ENCODE measurements at places on chromosomes 5 and 9.

DNA sequence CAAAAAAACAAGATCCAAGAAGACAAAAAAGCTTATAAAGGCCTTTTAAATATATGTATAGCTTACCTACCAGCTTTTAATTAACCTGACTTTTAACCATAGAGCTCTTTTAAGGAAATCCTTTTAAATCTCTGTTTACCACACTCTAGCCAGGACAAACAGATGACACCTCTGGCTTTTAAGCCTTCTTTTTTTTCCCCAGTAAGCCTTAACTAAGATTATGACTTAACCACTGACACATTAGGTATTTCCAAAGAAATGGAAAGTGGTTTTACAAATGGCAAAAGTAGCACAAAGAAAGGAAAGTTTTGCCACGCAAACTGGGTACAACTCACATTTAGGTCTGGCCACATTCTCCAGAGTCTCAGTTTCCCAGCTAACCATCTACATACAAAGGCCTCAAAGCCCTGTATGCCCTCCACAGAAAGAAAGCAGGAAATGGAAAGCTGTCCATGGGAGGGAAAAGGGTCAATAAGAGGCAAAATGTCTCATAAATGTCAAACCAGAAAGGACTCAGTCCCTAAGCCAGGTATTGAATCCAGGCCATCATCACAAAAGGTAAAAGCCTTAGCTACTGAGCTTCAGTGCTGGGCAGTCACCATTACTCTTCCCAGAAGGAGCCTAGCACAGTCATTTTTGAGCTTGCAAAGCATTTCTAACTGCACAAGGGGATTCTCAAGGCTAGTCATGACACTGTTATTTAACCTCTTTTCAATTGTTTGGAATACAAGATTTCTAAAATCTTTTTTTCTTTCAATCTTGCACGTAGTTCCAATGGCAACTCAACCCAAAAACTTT is 19.7 kb downstream of the TMEM161B start:
- DNase-seq, result no peak

DNA sequence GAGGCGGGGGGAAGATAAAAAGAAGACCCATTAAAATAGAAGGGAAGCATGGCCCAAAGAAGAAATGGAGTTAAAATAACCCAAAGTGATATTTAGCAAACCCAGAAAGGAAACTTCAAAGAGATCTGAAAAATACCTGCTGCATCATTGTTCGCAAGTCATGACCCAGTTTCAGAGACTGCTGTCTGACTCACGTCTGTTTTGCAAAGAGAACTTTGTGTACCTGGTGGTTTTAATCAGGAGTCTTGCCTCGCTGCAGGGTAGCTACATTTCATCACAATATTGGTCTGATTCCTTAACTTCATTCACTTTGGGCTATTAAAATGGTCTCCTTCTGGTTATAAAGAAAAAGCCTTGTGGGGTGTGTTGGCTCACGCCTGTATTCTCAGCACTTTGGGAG is 461.1 kb upstream of the DAP start:
- DNase-seq, result no peak

DNA sequence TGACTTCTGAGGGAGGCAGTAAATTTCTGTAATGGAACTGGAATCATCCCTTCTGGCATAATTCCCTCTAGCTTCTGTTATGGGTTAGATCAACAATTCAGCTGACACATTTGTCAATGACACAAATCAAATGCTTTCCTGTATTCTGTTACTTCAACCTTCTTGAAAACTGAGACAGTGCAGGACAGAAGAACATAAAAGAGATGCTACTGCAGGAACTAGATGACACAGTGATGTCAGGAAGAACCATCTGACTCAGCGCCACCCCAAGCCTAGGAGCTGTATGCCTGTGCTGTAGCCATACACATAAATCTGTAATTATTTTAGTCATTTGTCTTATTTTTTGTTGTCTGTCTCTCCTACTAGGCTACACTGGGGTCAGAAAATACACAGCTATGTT is 18.2 kb upstream of the CEP120 start:
- DNase-seq, result no peak

DNA sequence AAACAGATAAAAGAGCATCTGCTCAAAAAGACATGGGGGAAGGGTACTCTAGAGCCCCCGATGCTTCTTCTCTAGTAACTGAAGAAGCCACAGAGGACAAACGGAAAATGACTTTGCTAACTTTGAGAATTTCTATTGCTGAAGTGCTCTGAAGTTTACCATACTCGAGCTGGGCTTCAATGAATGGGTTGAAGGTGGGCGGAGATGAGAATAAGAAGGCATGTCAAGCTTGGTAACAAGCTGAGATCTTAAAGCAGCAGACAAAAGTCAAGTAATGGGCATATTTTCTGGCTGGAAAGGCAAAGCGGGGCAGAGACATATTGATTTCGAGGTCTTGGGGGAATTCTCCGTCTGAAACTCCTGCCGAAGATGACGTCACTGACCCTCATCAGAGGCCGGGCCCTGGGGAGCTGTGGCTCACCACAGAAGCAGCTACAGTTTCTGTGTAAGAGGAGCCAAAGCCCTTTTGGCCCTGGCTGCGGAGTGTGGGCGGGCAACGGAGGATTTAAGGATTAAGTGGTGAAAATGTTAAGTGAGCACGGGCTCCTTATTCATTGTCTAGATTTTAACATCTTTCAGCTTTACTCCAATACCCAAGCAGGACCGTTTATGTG is 115.8 kb upstream of the SLIT3 start:
- peak; percentile 26 for DNase-seq

DNA sequence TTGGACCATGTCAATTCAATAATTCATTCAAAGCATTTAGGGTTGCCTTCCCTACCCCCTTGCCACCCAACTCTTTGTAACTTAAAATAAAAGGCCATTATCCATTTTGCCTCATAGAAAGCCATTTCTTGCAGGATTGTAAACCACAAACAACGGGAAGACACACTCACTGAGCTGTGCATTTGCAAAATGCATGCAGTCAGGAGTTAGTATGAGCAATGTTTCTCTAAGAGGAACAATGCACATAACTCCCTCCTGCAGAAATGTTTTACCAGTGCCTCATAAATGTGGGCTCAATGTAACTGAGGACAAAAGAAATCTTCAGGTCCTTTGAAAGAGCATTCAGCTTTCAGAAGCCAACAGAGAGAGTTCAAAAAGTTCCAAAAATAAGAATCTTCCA is 98.5 kb upstream of the ABCA1 start:
- DNase-seq, result no peak

GRCh38 chr5:160793530-160793899 is 58.5 kb downstream of the ATP10B start:
- no peak for DNase-seq

DNA sequence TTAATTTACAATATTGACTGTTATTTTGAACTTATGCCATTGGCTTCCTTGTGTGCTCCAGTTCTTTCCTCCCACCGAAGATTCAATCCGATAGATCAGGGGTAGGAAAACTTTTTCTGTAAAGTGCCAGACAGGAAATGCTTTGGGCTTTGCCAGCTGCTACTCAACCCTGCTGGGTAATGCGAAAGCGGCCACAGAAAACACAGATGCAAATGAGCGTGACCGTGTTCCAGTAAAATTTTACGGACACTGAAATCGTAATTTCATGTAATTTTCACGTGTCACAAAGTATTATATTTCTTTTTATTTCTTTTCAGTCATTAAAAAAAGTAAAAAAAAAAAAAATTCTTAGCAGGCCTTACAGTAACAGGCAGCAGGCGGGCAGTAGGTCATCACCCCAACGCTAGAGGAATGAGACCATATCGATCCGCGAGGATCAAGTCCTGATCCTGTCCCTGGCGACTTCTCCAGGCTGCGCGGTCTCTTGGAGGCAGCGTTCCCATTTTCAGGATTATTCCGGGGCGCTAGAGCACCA is 599 bp downstream of the NMRK1 start:
- no peak for DNase-seq

GRCh38 chr5:83764101-83764500 is 43.4 kb upstream of the HAPLN1 start:
- no peak for DNase-seq

GRCh38 chr9:86983620-86984259 is 36.4 kb upstream of the GAS1 start:
- no peak for DNase-seq

- no peak for DNase-seq
These were observed 401.0 kb upstream of the SLC24A2 start for GRCh38 chr9:20189871-20190270.

DNA sequence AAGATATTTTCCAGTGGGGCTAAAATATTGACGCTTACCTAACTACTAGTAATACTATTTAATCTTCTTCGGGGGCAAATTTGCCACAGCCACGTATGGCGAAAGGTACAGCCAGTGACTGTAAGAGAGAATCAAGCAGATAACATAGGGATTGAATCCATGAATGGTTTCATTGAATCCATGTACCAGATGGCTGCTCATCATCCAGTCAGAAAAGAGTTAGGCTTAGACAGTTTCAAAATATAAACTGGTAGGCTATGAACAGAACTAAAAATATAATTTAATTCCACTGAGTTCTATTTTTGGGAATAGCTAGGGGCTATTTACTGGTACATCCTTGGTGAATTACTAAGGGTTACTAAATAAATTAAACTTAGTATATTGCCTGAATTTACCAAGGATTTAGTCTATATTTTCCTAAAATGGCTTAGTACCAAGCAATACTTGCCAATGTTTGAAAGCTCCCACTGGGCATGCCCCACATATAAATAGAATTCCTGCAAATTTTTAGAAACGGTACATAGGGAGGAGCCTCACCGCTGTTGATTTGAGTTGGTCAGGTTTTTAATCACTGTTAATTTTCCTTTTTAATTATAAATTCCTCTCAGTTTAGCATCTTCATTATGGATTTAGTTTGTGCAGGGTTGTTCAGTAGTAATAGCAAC is 55.8 kb upstream of the VLDLR start:
- no peak for DNase-seq
